Neural progenitor cell (in vitro differentiated cells): ENCODE measurements at places on chromosomes 4 and X. TPM values are rescaled to one million over a fixed set of nuclear protein-coding genes. Genes with fewer than 3 reads are reported as not detected.

The GC gene
- not detected in 2 replicates for total RNA-seq

- H3K36me3 ChIP-seq, result no peaks in the 10 kb centered on the region
- H3K4me3 ChIP-seq, result no peak overlapping the region
- no peak overlapping the region for H3K27ac ChIP-seq
- H3K4me1 ChIP-seq, result no peaks in the 10 kb centered on the region
- no peaks in the 10 kb centered on the region for H3K27me3 ChIP-seq
Measured at GRCh38 chr4:26094911-26095310, 180.9 kb downstream of the SMIM20 start.

DNA sequence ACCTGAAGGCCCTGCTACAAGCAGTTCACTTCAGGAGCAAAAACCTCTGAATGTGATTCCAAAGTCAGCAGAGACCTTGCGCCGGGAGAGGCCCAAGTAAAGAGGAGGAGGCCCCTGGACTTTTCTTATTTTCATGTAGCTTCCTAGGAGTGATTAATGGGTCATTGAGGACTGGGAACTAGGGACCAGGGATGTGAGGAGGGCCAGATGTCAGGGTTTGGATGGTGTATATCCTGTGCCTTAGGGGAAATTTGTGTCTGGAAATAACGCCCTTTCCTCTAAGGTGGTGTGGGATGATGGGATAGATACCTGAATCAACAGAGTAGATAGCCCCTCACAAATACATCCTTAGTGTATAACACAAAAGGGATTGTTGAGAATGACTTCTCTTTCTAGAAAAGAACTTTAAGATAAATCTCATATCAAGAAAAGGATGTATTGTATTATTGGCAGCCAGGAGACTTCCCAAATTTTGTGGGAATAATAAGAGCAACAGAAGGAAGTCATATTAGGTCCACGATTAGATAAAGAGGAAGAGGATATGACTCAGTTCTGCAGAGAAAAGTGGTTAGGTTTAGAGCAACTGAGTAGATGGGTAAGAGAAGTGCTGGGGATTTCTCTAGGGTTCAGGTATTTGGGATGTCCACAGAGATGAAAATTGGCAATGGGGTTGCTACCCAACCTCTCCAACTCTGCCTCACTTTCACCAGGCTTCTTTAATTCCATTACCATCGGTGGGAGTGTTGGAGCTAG, 1.1 kb downstream of the ITGB1BP2 start:
- no peak overlapping the region for H3K27ac ChIP-seq
- H3K4me3 ChIP-seq, result no peak overlapping the region
- H3K4me1 ChIP-seq, result no peaks in the 10 kb centered on the region
- no peak for DNase-seq

- H3K4me1 ChIP-seq, result peaks cover 9% of the 10 kb centered on the region
- DNase-seq, result no peak
- no peaks in the 10 kb centered on the region for H3K27me3 ChIP-seq
Measured at GRCh38 chr4:113502476-113502875, 259.1 kb downstream of the CAMK2D start.

GRCh38 chr4:60544981-60545380, 655.1 kb upstream of the ADGRL3 start:
- no peak overlapping the region for H3K27ac ChIP-seq
- H3K4me1 ChIP-seq, result no peaks in the 10 kb centered on the region
- no peak overlapping the region for H3K4me3 ChIP-seq
- no peaks in the 10 kb centered on the region for H3K27me3 ChIP-seq
- DNase-seq, result no peak

- no peak overlapping the region for H3K27ac ChIP-seq
- H3K27me3 ChIP-seq, result no peaks in the 10 kb centered on the region
- no peak overlapping the region for H3K4me3 ChIP-seq
Measured at GRCh38 chrX:101682723-101683122, 23.1 kb upstream of the ARMCX2 start.

- H3K36me3 ChIP-seq, result no peaks in the 10 kb centered on the region
- H3K27me3 ChIP-seq, result no peaks in the 10 kb centered on the region
- no peak overlapping the region for H3K4me3 ChIP-seq
- DNase-seq, result no peak
- H3K27ac ChIP-seq, result no peak overlapping the region
Measured at GRCh38 chrX:3584415-3584996, 128.9 kb downstream of the PRKX start.

The SPANXA2 gene
- not detected in 2 replicates for total RNA-seq
